Peyer's patch (tissue), 4 donors: ENCODE measurements at places on chromosomes 1 and 21. TPM values are rescaled to one million over a fixed set of nuclear protein-coding genes. Genes with fewer than 3 reads are reported as not detected.

- DNase-seq = no peak
Observed at GRCh38 chr21:41665766-41666595, 100.9 kb downstream of the RIPK4 start.

- DNase-seq = no peak
Observed at GRCh38 chr1:152801333-152801732, 4.8 kb downstream of the LCE1D start.

DNA sequence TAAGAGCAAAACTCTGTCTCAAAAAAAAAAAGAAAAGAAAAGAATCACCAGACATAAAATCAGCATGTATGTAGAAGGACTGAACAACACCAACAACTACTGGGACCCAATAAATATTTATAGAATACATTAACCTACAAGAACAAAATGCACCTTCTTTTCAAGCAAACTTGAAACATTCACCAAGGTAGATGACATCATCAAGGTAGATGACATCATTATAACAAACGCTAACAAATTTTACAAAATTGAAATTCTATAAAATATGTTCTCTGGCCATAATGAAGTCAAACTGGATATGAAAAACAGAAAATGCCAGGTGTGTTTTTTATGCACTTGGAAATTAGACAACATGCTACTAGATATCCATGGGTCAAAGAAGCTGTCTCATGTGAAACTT, 220.2 kb upstream of the SNX7 start:
- DNase-seq = no peak

DNA sequence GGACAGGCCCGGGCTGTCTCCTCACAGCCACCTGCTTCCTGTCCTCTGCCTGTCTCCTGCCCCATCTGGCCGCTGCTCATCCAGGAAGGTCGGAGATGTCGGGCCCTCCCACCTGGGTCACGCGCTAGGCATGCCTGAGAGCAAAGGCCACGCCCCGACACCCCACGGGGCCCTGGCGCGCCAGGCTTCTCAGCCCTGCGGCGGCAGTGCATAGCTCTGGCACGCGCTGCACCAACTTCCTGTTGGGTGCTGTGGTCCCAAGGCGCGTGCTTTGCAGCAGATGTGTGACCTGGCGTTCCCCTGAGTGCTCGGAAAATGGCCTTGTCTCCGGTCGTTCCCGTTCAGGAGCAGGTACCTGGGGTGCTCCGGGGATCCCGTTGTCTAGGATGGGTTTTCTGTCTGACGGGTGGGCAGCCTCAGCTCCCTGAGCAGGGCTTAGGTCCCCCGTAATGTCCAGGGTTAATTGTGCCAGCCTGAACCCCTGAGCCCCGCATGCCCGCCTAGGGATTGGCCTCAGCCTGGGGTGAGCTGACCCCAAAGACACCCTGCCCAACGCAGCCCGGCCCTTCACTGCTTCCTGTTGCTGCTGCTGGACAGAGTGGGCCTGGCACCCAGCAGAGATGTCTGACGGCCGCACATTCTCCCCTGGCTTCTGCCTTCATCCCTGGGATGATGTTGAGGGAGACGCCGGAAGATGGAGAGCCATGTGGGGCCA, 19.4 kb upstream of the KCNAB2 start:
- peak; percentile 99 for DNase-seq

- no peak for DNase-seq
Observed at GRCh38 chr1:192518700-192519099, 56.9 kb upstream of the RGS1 start.

- DNase-seq = no peak
Observed at GRCh38 chr1:116881879-116882520, 27.7 kb upstream of the PTGFRN start.

GRCh38 chr1:183186841-183187240, 777 bp downstream of the LAMC2 start:
- DNase-seq = no peak

DNA sequence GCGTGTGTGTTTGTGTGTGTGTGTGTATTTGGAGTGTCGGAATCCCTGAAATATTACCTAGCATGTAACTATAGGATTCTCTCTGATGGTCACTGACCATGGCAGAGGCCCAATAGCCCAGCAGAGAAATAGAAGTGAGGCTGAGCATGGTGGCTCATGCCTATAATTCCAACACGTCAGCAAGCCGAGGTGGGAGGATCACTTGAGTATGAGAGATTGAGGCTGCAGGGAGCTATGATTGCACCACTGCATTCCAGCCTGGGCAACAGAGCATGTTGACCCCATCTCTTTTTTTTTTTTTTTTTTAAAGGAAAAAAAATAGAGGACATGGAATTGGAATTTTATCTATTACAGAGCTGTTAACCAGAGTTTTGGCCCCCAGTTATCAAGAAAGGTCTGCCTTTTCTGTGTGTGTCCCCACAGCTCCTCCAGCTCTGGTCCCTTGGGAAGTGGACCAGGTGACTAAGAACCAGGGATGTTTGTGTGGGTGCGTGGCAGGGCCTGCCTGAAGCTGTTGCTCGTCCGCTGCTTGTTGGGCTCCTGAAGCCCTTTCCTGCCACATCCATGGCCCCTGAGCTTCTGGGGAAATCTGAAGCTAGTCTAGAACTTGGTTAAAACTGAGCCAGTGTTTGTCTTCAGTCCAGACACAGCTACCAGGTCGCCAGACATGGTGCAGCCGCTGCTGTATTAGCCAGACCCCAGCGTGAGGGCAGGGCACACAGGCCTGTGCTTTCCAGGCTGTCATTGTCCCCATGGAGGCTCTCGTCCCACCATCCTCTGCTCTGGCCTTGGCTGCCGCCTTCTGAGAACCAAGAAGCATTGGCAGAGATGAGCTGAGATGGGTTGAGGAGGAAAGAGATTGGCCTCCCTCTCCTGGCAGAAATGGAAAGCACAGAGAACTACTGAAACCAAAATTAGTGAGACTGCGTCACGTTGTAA, 25.5 kb downstream of the CAPN9 start:
- peak; percentile 62 for DNase-seq

GRCh38 chr1:10228528-10228927, 18.2 kb downstream of the KIF1B start:
- no peak for DNase-seq

- DNase-seq = no peak
Observed at GRCh38 chr1:3825356-3825755, 29.1 kb upstream of the LRRC47 start.

DNA sequence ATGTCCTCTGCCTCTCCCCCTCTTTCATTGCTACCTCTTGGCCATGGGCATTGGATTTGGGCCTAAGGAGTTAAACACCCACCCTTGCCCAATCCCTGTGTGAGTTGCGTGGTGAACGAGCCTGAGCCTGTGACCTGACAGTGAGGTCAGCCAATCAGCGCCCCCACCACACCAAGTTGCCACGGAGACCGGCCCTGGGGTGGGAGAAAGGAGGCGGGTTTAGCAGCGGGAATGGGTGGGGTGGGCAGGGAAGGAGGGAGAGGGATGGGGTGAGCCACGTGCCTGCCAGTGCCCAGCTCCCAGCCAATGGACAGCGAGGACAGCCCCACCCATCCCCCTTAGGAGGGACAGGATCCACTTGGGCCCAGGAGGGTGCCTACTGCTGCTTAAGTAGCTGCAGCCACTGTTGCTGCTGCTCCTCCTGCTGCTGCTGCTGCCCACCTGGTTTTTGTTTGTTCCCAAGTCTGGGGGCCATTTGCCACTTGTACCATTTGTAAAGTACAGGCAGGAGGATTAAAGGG, 9.5 kb downstream of the ZBTB7B start:
- DNase-seq = peak; percentile 88

- DNase-seq = peak; percentile 82
Observed at GRCh38 chr1:48530727-48531351, 58.8 kb upstream of the SPATA6 start.

- no peak for DNase-seq
Observed at GRCh38 chr1:67880056-67880601, 46.9 kb upstream of the GNG12 start.

GRCh38 chr1:90386899-90387720, 330.0 kb downstream of the BARHL2 start:
- DNase-seq = no peak

- no peak for DNase-seq
Observed at GRCh38 chr1:230834292-230834691, 34.0 kb downstream of the C1orf198 start.

- no peak for DNase-seq
Observed at GRCh38 chr1:53899708-53900107, 5.7 kb downstream of the DIO1 start.

GRCh38 chr1:110240476-110241210, 30.5 kb downstream of the KCNC4 start:
- no peak for DNase-seq

GRCh38 chr1:115115521-115116161, 26.3 kb upstream of the TSPAN2 start:
- DNase-seq = no peak

- no peak for DNase-seq
Observed at GRCh38 chr1:48254254-48254653, 31.7 kb downstream of the SLC5A9 start.

GRCh38 chr1:9629445-9630201, 21.9 kb upstream of the PIK3CD start:
- peak; percentile 89 for DNase-seq

DNA sequence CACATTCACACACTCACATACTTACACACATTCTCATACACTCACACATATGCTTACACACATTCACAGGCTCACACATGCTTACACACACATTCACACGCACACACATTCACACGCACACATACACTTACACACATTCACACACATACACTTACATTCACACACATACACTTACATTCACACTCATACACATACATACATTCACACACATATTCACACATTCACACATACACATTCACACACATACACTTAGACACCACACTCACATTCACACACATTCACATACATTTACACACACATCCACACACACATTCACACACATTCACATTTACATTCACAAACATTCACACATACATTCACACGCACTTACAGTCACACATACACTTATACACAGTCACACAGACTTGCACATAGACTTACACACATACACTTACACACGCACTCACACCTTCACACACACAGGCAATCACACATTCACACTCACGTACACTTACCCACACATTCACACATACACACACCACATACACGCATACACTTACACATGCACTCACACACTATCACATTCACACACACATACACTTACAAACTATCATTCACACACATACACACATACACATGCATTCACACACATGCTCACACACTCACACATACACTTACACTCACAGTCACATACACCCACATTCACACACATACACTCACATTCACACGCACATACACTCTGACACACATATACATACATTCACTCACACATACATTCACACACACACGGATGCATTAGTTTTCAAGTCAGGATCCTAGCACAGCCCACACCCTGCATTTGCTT, 16.8 kb downstream of the PDE9A start:
- no peak for DNase-seq

DNA sequence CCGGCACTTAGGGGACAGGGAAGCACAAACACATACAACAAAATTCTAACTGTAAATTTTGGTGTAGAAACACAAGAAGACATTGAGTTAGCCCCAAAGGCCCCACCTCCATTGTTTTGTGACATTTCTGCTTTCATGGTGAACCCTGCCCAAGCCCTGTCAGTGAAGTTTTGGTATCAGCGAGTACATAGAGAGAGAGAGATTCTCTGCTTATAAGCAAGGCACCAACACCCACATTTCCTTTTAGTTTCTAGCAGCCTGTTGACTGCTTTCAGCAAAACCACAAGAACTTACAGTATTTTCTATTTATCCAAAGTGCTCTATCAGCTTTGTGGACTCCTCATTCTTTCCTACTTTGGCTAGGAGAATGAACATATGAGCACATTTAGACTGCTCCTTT, 24.0 kb downstream of the ZNF124 start:
- DNase-seq = no peak

GRCh38 chr1:164977561-164977960, 379.0 kb downstream of the LMX1A start:
- DNase-seq = no peak

DNA sequence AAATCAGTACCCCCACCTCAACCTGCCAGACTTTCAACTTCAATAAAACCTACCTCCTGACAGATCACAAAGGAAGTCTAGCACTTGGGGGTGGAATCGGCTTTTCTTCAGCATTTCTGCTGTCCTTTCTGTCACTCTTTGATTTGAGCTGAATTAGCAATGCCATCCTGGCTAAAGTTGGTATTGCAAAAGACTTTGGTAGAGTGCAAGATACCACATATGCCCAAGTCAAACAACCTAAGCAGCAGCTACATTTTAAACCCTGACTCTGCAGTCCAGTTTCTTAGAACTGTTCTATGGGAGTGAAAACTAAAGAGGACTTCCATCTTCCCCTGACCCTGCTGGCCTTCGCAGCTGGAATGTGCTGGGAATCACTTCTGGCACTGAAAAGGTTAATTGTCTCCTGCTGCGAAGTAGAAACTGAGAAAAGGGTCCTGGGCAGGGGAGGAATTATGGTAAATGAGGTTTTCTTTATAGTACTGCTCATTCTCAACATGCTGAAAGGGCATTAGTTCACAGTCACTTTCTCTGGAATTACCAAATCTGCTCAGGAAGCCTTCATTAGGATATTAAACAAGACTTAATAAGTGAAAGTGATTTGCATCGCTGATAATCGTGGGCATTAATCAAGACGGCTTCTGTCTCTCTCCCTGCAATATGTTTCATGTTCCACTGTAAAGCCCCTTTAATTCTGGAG, 126.2 kb upstream of the SMYD2 start:
- DNase-seq = no peak

- DNase-seq = no peak
Observed at GRCh38 chr1:186985889-186986491, 157.2 kb downstream of the PLA2G4A start.

- no peak for DNase-seq
Observed at GRCh38 chr21:26351661-26352060, 181.1 kb upstream of the APP start.

DNA sequence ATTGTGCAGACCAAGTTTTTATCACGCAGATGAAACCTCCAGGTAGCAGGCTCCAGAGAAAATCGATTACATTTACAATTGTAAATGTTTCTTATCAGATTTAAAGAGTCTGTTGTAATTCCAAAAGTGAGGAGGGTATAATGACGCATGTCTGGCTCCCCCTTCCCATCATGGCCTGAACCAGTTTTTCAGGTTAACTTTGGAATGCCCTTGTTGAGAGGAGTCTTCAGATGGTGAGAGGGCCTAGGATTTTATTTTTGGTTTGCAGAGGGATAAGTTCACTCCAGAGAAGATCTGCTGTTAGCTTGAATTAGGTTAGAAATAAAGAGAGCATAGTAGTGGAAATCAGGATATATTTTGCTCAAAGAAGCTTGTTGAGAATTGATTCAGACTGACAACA, 1028.3 kb upstream of the B3GALT2 start:
- no peak for DNase-seq

The RIMS3 gene
- total RNA-seq = 5.4 TPM

The WNT2B gene
- 5.8 TPM for total RNA-seq

The CLCA4 gene
- not detected for total RNA-seq

The NKAIN1 gene
- not detected for total RNA-seq

The KRTAP12-2 gene
- not detected for total RNA-seq

The OLIG2 gene
- total RNA-seq = not detected

The CDC42BPA gene
- 107 TPM for total RNA-seq
